ENCODE measurements at places on chromosomes 5 and 9. TPM values are rescaled to one million over a fixed set of nuclear protein-coding genes. Genes with fewer than 3 reads are reported as not detected.

- H3K4me1 ChIP-seq, result no peaks in the 10 kb centered on the region
- H3K36me3 ChIP-seq, result no peaks in the 10 kb centered on the region
- no peaks in the 10 kb centered on the region for H3K27me3 ChIP-seq
Measured at GRCh38 chr5:16025681-16026080, 153.9 kb downstream of the MARCHF11 start.

DNA sequence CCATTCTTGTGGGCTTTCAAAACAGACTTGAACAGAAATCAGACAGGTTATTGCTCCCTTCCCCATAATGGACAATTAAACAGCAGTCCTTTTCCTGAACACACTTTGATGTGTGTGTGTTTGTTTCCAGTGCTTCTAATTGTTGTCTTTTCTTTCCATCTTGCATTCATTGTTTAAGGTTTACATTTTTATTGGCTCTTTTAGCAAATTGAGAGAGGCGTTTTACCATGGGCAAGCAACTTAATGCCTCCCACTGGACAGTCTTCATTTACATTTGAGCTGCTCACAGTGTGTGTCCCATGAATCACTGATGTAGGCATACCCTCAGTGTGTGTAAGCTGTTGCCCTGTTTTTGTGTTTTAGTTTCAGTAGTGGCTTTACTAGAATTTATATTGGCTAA lies 25.0 kb downstream of the WDR36 start:
- no peak for DNase-seq
- H3K36me3 ChIP-seq, result peaks cover 8% of the 10 kb centered on the region
- no peaks in the 10 kb centered on the region for H3K27me3 ChIP-seq
- H3K4me3 ChIP-seq, result no peak overlapping the region
- H3K27ac ChIP-seq, result no peak overlapping the region

DNA sequence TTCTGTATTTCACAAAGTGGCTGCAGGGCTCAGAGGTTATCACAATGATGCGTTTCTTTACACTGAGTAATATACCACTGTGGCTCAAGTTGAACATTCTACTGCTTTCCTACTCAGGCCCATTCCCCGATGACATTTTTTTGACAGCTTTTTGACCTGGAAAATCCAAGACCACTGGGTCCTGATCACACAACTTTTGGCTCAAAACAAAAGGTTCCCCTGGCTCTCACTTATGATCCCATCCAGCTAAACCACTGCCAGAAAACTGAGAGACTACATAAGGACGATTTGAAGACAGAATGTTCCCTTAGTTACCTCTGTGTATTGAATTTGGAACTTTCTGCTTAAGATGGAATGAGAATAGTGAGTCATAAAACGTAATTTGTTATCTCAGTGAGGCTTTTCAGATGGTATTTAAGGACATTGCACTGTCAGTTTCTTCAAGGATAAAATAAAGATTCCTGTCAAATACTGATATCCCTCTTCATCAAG lies 78.0 kb upstream of the FBXL7 start:
- H3K4me1 ChIP-seq, result no peaks in the 10 kb centered on the region
- no peaks in the 10 kb centered on the region for H3K36me3 ChIP-seq
- no peaks in the 10 kb centered on the region for H3K27me3 ChIP-seq
- DNase-seq, result no peak

GRCh38 chr5:71882826-71883741 lies 164.0 kb downstream of the CARTPT start:
- DNase-seq, result no peak
- no peak overlapping the region for H3K27ac ChIP-seq
- peaks cover 8% of the 10 kb centered on the region for H3K27me3 ChIP-seq
- H3K4me3 ChIP-seq, result no peak overlapping the region
- H3K36me3 ChIP-seq, result no peaks in the 10 kb centered on the region
- H3K4me1 ChIP-seq, result no peaks in the 10 kb centered on the region

Gene OLFM1
- not detected for total RNA-seq

Gene SLC6A7
- not detected for total RNA-seq
